ENCODE measurements at places on chromosomes 5 and 9. TPM values are rescaled to one million over a fixed set of nuclear protein-coding genes. Genes with fewer than 3 reads are reported as not detected.

ANGPTL2 gene
- total RNA-seq, result 157 TPM

IPO11 gene
- 13.2 TPM for total RNA-seq

PDLIM4 gene
- total RNA-seq, result 43.8 TPM

CEP78 gene
- total RNA-seq, result 6.1 TPM

HINT2 gene
- 25.5 TPM for total RNA-seq

NR2F1 gene
- 43.0 TPM for total RNA-seq

BTNL9 gene
- 0.19 TPM for total RNA-seq

KIF20A gene
- 4.8 TPM for total RNA-seq

TYRP1 gene
- total RNA-seq, result not detected

SERINC5 gene
- total RNA-seq, result 11.1 TPM

PALM2AKAP2 gene
- total RNA-seq, result 9.4 TPM

FAM153A gene
- total RNA-seq, result not detected
